ENCODE measurements at places on chromosomes 5 and 9.

DNA sequence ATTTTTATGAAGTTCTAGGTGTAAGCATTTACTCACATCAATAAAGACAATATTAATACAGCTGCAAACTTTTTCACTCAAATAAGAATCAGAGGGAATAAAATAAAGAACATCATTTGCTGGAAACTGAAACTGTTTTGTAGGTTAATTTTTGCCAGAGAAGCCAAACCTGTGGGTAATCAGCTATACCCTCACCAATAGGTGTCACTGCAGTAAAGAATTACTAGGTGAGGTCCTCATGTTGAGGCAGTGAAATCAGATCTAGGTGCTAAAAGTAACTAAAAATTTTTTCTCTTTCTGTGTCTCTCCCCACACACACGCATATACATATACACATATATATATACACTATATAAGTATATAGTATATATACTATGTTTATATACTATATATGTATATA lies 1016.3 kb upstream of the SEMA6A start:
- DNase-seq, result no peak

DNA sequence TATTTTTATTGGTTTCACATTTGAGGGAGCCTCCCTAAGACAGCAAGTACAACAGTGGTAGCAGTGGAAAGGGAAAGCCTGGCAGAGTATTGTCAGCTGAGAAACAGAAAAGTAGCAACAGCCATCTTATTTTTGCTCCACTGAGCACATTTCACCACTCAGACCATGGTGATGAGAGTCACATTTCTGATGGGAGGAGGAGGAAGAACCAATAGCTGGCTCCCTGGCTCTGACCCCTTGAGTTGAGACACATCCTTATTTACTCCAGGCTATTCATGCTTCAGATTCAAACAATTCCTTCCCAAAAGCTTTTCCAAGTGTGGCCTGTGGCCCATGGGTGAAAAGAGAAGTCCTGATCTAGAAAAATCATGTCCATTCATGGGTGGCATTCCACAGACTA lies 236.3 kb downstream of the ARHGAP26 start:
- DNase-seq, result no peak

GRCh38 chr9:91303741-91304415 lies 57.8 kb downstream of the AUH start:
- no peak for DNase-seq

DNA sequence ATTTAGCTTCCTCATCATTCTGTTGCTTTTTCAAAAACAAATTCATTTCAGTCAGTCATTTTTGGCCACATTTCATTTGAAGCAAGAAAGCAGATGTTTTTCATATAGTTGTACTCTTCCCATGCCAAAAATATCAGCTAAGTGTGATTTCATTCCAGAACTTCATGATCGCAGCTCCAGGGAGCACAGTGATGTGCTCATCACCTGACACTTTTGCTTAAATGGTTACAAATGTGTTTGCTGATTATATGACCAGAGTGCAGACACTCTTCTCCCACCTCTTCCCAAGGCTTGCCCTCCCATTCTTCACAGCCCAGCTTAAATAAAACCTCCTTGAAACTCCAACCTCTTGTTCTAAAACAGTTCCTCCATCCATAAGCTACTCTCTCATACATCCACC lies 32.6 kb downstream of the GABRB2 start:
- no peak for DNase-seq

DNA sequence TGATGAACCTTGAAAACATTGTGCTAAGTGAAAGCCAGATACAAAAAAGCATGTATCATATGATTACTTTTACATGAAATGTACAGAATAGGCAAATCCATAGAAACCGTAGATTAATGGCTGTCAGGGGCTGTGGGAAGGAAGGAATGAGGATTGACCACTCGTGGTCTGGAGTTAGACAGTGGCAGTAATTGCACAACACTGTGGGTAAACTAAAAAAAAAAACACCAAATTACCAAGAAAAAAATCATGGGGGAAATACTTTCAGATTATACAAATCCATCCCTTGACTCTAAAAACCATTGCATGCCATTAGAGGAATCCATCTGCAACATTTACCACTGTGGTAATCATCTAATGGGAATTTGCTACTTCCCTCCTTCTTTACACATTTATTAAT lies 140.0 kb downstream of the SIL1 start:
- no peak for DNase-seq

DNA sequence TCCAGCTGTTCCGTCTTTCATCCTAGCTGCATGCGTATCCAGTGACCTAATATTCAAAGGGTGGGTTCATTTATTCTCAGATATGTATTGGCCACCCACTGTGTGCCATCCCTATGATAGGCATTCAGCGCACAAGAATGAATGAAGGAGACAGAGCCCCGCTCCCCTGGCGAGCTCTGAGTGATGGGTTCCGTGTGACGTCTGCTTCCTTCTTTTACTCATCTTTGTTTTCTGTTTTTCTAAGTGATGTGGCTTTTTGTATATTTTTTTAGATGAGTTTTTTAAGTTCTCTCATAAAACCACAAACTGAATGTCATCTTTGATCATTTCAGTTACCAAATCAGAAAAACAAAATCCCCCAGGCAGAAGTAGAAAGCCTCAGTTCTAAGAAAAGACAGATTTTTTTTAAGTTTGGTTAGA lies 168.3 kb upstream of the OTULINL start:
- no peak for DNase-seq

- DNase-seq, result no peak
Observed at GRCh38 chr9:36988848-36989247, 45.2 kb downstream of the PAX5 start.
